Left ventricle myocardium inferior (tissue), 1 donor: ENCODE measurements at places on chromosomes 1 and 21.

- DNase-seq, result no peak
Measured at GRCh38 chr1:85460555-85461088, 4.3 kb downstream of the DDAH1 start.

GRCh38 chr1:6294080-6294889 lies 33.4 kb upstream of the GPR153 start:
- DNase-seq, result no peak

GRCh38 chr1:47241114-47242113 lies 9.4 kb upstream of the TAL1 start:
- no peak for DNase-seq

- no peak for DNase-seq
Measured at GRCh38 chr1:183431840-183432547, 13.8 kb upstream of the NMNAT2 start.

DNA sequence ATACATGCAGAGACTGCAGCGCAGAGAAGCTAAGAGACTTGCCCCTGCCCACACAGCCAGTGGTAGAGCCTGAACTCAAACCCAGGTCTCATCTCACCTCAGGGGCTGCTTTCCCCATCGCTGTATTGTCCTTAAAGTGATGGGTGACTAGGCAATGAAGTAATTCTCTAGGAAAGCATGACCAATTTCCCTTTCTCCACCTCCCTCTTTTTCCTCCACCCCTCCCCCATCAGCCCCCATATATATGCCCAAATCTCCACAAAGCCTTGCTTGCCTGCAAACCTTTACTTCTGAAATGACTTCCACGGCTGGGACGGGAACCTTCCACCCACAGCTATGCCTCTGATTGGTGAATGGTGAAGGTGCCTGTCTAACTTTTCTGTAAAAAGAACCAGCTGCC lies at the start of gene IL24:
Gene IL24 (plus strand): TSS at position 269 of the 400 bp plus-strand sequence. CDS start 390 bp downstream, outside the sequence.
- DNase-seq, result no peak

DNA sequence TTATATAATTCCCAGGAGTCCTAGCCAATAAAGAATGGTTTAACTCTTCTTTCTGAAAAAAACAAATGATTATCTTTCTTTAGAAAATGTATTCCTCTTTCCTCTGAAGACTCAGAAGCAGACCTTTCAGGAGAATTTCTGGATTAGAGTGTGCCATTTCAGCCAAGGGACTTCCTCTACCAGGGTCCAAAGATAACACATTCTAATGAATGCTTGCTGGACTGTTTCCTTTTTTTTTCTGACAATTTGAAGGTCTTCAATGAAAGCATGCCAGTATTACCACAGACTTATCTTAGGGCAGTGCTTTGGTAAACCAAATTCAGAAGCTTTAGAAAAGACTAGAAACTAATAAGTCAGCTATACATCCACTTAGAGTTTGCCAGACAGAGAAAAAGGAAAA lies 80.5 kb downstream of the RERE start:
- DNase-seq, result no peak

- no peak for DNase-seq
Measured at GRCh38 chr1:115430441-115431158, 92.6 kb upstream of the NGF start.

- DNase-seq, result no peak
Measured at GRCh38 chr1:66043186-66043585, 250.5 kb downstream of the PDE4B start.

DNA sequence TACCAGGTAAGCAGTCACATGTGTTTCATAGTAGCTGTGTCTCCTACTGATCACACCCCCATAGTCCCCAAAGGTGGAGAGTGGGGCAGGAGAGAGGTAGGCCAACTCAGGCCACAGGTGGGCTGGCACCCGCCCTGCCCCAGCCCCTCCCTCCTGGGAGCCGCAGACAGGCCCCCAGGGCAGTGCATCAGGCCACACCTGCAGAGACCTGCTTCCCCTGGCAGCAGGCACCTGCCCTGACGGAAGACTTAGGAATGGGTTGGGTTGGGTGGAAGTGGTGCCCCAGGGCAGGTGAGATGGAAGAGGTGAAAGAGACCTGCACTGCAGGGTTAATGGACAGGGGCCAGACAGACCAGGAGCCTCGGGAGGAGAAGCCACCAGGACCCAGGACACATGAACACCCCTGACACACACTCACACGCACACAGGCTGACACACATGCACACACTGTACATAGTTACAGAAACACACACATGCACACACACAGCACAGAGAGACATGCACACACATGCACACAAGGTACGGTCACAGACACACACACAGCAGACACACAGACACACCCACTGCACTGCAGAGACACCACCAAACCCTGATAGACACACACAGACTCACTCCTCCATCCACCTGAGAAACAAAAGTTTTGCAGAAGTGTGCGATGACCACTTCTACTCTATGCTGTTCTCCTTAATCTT lies 1.7 kb upstream of the COL18A1 start:
- peak; percentile 10 for DNase-seq

- no peak for DNase-seq
Measured at GRCh38 chr21:39630827-39631226, 18.1 kb downstream of the B3GALT5 start.

GRCh38 chr1:76059451-76059850 lies 15.1 kb upstream of the ST6GALNAC3 start:
- no peak for DNase-seq

- no peak for DNase-seq
Measured at GRCh38 chr21:32483293-32483595, 70.7 kb downstream of the EVA1C start.

- no peak for DNase-seq
Measured at GRCh38 chr1:109160071-109160840, 46.3 kb downstream of the ELAPOR1 start.

DNA sequence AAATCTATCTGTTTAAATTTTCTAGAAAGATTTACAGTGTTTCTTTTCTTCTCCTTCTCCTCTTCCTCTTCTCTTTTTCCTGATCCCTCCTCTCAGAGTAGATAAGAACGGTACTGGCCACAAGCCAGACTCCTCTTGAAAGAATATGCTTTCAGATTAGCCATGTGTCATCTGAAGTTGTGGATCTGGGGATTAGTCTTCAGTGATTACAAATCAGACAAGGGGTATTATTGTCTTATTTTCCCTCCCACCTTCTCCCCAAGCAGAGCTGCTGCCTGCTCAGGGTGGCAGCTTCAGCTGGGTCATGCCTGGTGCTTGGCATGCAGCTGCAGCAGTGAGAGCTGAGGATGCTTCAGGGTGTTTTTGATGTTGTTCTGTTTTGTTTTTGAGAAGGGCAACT lies 42.7 kb downstream of the SGIP1 start:
- no peak for DNase-seq

DNA sequence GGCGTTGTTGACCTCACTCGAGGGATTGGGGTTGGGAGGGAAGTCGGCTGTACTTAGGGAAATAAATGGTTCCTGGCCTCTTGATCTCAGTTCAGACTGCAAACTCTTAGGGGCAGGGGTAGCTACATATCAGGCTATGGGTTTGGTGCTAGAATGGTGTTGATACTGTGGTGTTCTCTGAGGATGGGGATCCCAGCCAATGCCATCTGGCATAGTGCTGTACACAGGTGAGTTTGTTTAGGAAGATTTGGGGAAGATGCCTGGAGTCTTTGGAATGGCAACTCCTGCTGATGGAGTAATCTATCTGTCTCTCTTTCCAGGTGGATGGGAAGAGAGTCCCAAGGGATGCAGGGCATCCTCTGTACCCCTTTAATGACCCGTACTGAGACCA lies 14.3 kb upstream of the NASP start:
- DNase-seq, result no peak

DNA sequence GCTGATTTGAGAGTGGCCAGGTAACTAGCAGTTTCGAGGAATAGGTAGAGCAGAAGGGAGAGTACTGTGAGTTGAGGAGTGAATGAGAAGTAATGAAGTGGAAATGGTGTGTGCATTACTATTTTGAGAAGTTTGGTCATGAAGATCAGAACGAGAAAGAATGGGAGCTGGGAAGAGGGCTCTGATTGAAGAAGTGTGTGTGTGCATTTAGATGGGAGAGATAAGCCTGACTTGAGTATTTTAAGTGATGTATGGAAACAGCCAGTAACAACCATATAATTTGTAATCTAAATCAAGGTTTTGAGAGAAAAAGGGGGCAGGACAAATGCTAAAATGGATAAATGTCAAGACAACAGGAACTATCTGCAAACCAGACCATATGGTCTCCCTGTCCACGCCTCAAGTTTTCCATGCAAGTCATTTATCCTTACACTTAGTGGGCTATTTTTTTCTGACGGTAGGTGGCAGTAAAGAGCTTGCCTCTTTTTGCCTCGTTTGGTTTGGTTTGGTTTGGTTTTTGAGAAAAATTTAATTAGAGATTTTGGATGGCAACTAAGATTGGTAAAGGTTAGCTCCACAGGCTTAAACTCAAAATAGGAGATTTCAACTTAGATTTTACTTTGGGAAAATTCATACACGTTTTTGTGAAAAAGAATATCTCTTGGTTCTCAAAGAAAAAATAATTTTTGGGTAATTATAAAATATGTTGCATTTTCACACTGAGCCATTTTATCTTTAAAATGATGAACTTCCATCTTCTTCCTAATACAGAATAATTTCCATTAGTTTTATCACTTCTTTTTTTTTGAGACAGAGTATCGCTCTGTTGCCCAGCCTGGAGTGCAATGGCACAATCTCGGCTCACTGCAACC lies 9.5 kb upstream of the B3GALNT2 start:
- no peak for DNase-seq

- no peak for DNase-seq
Measured at GRCh38 chr1:160789702-160790611, 6.0 kb upstream of the LY9 start.

GRCh38 chr1:10753299-10753698 lies 43.1 kb downstream of the CASZ1 start:
- DNase-seq, result no peak

DNA sequence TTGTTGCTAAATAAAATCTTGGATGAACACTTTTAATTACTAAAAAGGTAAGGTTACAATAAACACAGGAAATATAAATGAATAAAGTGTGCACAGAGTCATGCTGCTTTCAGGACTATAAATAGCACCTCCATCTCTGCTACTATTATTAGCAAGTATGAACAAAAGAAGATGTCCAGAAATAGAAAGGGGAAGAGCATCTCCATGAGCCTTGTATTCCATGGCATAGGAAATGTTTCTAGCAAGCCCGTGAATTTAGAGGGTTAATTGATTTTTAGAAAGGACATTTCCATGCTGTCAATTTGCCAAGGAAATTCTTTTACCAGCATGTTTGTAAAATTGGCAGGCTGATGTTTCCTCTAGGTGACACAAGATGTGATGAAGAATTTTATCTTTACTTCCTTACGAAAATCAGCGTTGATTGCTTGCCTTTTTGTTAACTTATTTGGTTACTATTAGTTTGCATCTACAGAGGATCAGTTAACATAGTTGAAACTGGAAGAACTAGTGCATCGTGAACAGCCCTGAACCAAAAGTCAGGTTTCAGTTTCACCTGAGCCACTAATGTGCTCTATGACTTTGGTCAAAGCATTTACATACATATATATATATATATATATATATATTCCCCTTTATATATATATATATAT lies 45.3 kb downstream of the NR5A2 start:
- no peak for DNase-seq

DNA sequence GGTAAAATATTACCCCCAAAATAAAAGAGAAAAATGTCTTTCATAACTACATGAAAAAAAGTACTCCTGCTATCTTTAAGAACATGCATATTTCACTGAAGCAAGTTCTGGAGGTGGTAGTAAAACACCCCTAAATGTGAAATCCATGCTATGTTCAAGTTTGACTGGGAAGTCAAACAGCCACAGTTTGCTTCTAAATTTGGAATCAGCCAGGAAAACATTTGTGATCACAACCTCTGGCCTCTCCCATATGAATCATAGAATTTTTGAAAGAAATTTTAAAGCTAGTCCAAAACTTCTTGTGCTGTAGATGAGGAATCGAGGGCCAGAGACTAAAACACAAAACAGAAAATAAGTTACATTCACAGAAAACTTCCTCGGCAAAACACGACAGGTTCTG lies 6.6 kb downstream of the SORT1 start:
- DNase-seq, result no peak

DNA sequence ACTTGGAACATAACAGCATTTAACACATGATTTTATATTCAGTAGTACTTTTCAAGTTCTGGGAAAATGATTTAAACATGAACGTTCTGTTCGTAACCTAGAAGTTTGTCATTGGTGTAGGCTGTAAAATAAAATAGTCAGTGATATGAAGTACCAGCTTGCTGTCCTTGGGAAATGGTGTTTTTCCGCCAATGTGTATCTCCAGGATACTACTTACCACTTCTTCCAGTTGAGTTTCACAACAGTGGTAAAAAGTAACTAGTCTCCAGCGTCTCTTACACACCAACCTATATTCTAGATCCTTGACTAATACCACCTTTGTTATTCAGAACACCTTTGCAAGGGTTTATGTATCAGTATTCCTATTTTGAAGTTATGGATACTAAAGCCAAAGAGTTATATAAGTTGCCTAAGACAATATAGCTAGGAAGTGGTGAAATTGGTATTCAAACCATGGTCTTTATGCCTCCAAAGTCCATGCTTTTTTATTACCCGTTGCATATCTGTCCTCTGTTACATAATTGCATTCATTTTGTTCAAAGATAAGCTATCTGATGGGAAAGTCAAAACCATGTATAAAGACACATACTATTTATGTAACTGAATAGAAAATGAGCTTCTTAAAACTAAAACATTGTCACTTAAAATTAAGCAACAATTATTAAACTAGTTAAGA lies 43.1 kb downstream of the HOOK1 start:
- DNase-seq, result no peak

- no peak for DNase-seq
Measured at GRCh38 chr1:100387657-100388350, 35.5 kb downstream of the CDC14A start.

DNA sequence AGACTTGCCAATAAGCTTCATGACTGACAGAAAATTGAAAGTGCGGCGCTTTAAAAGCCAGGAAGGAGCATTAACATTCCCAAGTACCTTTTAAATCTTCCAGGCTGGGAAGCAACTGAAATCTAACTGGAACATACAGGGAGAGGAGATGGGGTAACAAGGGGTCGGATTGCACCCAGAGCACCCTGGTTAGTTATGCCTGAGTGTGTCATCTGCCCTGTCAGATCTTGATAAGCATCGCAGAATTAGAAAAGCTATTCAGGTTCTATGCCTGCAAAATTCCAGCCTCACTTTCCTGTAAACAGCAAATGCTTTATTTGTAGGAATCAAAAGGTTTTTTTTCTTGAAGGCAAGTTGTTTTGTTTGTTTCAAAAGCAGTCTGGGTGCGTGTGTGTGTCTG lies 58.5 kb downstream of the SERBP1 start:
- DNase-seq, result no peak

- no peak for DNase-seq
Measured at GRCh38 chr1:204340081-204340889, 19.4 kb downstream of the PLEKHA6 start.

GRCh38 chr1:208475449-208475848 lies 231.3 kb upstream of the PLXNA2 start:
- no peak for DNase-seq

- no peak for DNase-seq
Measured at GRCh38 chr1:156691665-156692440, 13.5 kb downstream of the CRABP2 start.

DNA sequence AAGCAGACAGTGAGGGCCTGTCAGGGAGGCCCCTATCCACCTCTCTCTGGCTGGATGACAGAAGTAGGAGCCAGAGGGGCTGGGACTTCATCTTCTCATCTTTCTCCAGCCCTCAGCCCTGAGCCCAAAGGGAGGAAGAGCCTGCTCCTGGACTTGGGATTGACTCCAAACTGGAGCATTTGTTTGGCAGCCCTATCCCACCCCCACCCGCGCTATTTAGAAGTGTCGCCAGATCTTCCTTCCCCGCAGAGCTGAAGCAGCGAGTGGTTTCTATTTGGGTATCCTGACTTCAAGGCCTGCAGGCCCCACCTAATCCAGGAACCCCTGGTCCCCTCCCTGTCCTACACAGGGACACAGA lies 9.6 kb downstream of the NES start:
- DNase-seq, result peak; percentile 57
